ENCODE measurements at places on chromosomes 11 and 22.
A peak's percentile ranks its signal among the peaks of the same experiment; 100 is the strongest.

- no peak for DNase-seq
These were observed 314.2 kb upstream of the SORL1-AS1 start for GRCh38 chr11:121766991-121767390.

DNA sequence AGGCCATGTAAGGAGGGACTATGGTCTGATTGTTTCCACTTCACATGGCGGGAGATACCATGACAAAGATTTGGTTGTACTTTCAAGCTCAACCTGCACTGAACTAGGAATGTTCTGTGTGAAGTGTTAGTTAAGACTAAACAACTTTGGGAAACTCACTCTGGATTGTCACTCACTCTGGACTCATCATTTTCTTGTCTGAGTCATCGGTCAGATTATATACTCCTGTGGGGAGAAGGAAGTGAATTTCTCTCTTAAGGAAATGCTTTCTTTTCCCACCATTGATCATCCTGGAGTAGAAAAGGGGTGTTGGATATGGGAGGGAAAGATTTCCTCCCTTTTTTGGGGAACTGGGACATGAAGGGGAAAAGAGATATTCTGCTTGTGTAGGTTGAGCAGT lies 26.9 kb upstream of the CAT start:
- no peak for DNase-seq

DNA sequence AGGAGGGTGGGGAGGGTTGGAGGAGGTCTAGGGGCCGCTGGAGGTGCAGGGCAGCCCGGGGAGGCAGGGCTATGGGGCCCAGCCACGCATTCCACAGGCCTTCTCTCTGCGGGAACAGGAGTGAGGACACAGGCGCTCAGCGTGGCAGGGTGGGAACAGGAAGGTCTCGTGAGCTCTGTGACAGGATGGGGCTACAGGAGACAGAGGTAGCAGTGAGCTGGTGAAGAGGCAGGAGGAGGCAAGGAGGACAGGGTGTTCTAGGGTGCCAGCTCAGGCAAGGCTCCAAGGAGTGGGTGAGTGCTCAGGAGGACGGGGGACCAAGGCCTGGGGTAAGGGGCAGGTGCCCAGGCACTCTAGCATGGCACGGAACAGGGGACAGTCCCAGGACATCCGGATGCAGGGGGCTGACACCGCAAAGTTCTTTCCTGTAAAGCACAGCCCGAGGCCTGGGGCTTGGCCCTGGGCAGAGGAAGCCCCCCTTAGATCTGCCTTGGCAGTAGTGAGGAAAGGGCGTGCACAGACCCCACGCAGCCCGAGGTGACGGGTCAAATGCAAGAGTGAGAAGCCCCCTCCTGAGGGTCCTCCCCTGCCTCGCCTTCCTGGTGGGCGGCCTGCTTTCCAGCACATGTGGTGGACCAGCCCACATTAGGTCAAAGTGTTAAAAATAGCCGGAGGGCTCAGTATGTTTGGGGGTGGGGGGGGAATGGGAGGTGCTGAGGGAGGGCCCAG lies 4.7 kb upstream of the NEAT1 start:
- DNase-seq, result peak; percentile 42

DNA sequence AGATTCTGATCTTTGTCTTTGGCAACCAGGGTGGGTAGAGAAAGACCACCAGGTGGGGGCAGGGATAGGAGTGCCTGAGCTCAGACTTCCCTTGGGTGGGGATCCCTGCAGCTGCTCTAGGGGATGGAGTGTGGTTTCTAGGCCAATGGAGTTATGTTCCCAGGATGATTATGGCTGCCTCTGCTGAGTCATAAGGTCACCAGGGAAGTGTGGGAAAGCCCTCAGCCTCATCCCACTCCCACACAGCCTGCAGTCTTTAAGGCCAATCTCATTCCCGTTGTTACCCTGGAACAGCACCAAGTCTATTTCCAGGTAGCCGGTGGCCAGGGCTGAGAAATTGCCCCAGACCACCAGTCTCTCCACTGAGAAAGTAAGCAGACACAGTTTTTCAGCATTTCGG lies 2269.3 kb upstream of the RAG2 start:
- DNase-seq, result no peak

DNA sequence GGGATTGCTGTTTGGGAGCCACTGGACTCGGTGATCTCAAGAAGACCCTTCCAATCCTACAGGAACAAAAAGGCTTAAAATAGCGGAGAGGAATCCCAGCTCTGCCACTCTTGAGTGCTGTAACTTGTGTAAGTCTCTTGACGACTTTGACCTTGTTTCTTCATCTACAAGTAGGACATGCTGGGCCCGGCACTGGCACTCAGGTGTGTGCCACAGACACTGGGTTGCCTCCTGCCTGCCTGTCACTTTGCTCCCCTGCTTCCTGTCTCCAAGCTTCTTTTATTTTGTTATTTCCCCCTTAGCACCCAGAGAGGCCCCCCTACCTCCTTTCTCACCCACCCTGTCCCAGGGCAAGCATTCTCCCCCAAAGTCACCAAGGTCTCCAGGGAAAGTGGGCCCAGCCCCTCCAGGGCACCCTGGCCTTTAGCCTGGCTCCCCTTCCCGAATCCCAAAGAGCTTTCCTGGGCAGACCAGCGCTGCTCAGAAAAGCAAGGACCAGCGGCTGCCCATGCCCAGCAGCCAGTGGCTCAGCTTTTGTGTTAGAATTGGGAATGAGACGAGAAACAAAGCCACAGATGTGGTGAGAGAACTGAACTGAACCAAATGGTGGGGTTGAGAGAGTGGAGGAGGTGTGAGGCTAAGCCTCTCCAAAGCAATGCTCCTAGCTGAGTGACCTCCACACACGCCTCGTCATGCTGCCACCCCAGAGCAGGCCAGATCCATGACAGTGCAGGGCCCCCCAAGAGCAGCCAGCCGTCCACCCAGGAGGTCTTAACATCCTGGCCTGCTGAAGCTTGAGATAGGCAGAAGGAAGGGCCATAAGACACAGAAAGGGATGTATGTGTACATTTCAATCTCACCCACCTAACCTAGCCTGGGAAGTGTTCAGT lies 4.5 kb downstream of the TRIM29 start:
- no peak for DNase-seq

DNA sequence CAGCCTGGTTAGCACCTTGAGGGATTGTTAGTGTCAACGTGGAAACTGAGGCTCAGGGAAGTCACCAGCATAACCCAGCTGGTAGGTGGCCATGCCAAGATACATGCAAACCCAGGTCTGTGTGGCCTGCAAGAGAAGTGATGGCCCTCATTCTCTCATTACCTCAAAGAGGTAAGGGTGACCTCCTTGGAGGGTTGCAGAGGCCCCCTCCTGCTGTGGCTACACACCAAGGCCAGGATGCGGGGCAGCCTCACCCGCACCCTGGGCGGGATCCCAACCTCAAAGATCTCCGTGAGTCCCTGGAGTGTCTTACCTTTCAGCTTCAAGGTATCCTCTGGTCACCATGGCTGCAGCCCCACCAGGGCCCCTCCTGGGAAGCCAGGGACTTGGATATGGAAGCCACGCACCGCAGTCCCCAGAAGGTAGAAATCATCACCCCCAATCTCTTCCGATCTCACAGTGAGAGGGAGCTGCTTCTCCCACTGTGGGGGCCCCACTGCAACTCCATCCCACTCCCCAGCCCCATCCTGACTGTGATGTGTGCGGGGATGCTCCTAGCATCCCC lies 95.4 kb downstream of the MORC2 start:
- DNase-seq, result no peak

Data from fibroblast of gingiva (primary cell).